ENCODE measurements at places on chromosomes 2 and 18. TPM values are rescaled to one million over a fixed set of nuclear protein-coding genes. Genes with fewer than 3 reads are reported as not detected.
A peak's percentile ranks its signal among the peaks of the same experiment; 100 is the strongest.

Gene VWA3B
- not detected for total RNA-seq

Gene ABCG5
- total RNA-seq = not detected

Gene GBX2
- not detected for total RNA-seq

Gene CD8B2
- 4.6 TPM for total RNA-seq

Gene LRRC30
- total RNA-seq = not detected

Gene PLA2R1
- not detected for total RNA-seq

Gene ZBTB14
- 22.6 TPM for total RNA-seq

Gene DSG4
- not detected for total RNA-seq

Gene SKOR2
- total RNA-seq = not detected

- DNase-seq = peak; percentile 56
- peaks cover 2% of the 10 kb centered on the region for H3K36me3 ChIP-seq
- no peaks in the 10 kb centered on the region for H3K27me3 ChIP-seq
- H3K4me1 ChIP-seq = peaks cover 27% of the 10 kb centered on the region
- peak overlapping the region; percentile 74 for H3K27ac ChIP-seq
Observed at GRCh38 chr2:189657867-189658266, 3.4 kb upstream of the ASNSD1 start.

DNA sequence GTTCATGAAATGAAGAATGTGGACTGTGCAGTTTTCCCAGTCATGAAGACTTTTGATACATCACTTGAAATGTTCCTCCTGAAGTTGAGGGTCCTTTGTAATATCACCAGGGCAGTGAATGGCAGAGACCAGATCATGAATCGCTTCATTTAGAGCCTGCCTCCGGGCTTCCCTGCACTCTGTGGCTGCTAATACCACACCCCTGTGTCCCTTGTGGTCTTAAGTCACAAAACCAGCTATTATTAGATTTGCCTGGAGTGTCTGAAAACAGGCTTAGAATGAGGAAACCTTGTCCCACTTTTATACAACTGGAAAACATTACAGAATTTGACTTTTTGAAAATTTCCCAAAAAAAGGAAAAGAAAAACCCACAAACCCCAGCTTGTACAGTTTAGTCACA is 147.9 kb downstream of the MGAT5 start:
- H3K27ac ChIP-seq = no peak overlapping the region
- no peaks in the 10 kb centered on the region for H3K4me1 ChIP-seq
- no peak for DNase-seq
- H3K4me3 ChIP-seq = no peak overlapping the region
- H3K36me3 ChIP-seq = peaks cover 10% of the 10 kb centered on the region

DNA sequence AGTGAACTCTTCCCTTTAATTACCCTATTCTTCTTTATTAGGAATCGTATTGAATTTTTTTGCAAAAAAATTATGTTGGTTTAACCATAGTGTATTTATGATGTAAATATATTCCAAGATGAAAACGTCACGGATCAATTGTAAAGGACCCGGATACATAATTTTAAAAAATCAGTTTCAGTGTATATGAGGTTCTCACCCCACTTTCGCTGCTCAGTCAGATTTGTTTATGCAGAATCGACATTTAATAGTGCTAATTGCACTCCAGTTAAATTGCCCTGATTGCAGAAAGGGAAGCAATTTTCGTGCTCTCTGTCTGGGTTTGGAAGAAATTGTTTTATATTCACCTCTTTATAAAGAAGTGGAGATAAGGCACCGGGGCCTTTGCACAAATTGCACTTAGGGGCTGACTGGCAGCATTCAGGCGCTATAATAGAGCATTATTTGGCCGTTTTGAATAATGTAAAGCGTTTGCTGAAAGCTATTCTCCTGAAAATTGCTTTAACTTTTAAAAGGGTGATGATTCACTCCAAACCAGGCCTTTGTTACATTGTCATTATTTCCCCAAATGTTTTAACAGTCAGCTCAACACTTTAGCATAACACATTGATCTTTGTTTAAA is 3.0 kb upstream of the SP9 start:
- H3K36me3 ChIP-seq = no peaks in the 10 kb centered on the region
- no peak for DNase-seq
- H3K27ac ChIP-seq = no peak overlapping the region
- H3K4me1 ChIP-seq = peaks cover 45% of the 10 kb centered on the region
- H3K27me3 ChIP-seq = peaks cover 93% of the 10 kb centered on the region

DNA sequence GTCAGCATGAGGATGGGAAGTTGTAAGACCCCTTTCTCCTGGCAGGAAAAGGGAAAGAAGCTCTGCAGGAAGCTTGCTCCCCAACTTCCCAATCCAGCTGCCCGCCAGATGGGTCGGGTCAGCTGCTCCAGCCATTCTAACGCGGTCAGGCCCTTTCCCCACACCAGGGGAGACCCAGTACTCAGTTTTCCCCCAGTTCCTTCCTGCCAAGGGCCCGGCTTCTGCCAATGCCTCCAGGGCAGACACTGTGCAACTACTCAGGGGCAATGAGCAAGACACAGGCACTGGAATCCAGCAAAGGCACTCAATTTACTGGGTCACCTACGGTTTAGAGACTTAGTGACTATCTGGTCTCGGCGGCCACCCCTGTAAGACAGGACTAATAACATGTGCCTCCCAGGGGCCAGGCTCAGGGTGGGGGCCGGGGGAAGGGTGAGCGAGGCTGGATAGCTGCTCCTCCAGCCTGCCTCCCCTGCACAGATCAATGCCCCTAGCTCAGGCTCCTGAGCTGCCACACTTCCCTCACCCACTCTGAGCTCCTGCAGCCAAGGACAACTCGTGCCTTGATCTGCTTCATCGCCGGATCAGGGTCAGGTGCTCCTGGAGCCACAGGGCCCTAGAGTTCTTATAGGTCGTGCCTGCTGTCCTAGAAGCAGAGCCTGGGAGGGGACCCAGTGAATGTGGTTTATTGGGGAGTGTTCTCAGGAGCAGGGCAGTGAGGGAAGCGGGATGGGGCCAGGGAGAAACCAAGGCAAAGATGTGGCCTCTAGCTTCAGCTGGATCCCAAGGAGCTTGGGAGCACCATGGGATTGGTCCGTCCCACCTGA is 171.1 kb downstream of the ZFP36L2 start:
- no peak overlapping the region for H3K27ac ChIP-seq
- H3K4me3 ChIP-seq = no peak overlapping the region
- H3K36me3 ChIP-seq = no peaks in the 10 kb centered on the region
- no peak for DNase-seq
- peaks cover 41% of the 10 kb centered on the region for H3K4me1 ChIP-seq

GRCh38 chr2:81937944-81938343 is 1633.4 kb upstream of the LRRTM1 start:
- H3K27ac ChIP-seq = no peak overlapping the region
- DNase-seq = no peak
- H3K4me1 ChIP-seq = no peaks in the 10 kb centered on the region
- H3K27me3 ChIP-seq = no peaks in the 10 kb centered on the region
- H3K4me3 ChIP-seq = no peak overlapping the region

GRCh38 chr2:136207665-136208064 is 89.7 kb upstream of the CXCR4 start:
- no peak for DNase-seq
- peaks cover 17% of the 10 kb centered on the region for H3K36me3 ChIP-seq
- H3K27ac ChIP-seq = peak overlapping the region; percentile 70
- H3K27me3 ChIP-seq = no peaks in the 10 kb centered on the region
- no peak overlapping the region for H3K4me3 ChIP-seq

- H3K27me3 ChIP-seq = peaks cover 3% of the 10 kb centered on the region
- H3K27ac ChIP-seq = no peak overlapping the region
- H3K4me3 ChIP-seq = no peak overlapping the region
- H3K36me3 ChIP-seq = no peaks in the 10 kb centered on the region
- no peak for DNase-seq
Observed at GRCh38 chr2:73651591-73652230, 9.5 kb upstream of the NAT8 start.

GRCh38 chr2:25572638-25573037 is 100.7 kb downstream of the DTNB start:
- no peak overlapping the region for H3K27ac ChIP-seq
- no peak overlapping the region for H3K4me3 ChIP-seq
- no peak for DNase-seq
- no peaks in the 10 kb centered on the region for H3K4me1 ChIP-seq
- peaks cover 3% of the 10 kb centered on the region for H3K36me3 ChIP-seq

DNA sequence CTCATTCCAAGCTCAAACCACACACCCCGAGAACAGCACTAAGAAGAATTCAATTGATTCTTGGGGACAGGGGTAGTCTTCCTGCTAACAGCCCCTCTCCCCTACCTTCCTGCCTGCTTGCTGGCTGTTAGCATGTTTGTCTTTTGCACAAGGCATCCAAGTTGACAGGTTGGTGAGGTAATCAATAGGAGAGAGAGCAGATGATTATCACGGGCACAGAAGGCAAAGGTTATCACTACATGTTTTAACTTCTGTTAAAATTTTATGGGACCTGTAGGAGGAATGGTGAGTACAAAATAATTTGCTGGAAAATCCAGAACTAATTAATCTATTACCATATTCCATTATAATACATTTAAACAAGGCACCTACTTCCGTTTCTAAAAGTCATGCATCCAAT is 442.1 kb upstream of the TCF4 start:
- H3K4me1 ChIP-seq = no peaks in the 10 kb centered on the region
- H3K27me3 ChIP-seq = no peaks in the 10 kb centered on the region
- no peak overlapping the region for H3K4me3 ChIP-seq
- DNase-seq = no peak

- DNase-seq = no peak
- H3K27me3 ChIP-seq = no peaks in the 10 kb centered on the region
- no peak overlapping the region for H3K27ac ChIP-seq
Observed at GRCh38 chr2:38866773-38867443, 8.8 kb downstream of the DHX57 start.

- H3K27ac ChIP-seq = peak overlapping the region; percentile 89
- peaks cover 49% of the 10 kb centered on the region for H3K4me1 ChIP-seq
- H3K4me3 ChIP-seq = peak overlapping the region; percentile 95
- no peaks in the 10 kb centered on the region for H3K27me3 ChIP-seq
- peaks cover 45% of the 10 kb centered on the region for H3K36me3 ChIP-seq
- no peak for DNase-seq
Observed at GRCh38 chr2:201235860-201236811, 24.2 kb upstream of the CASP8 start.

DNA sequence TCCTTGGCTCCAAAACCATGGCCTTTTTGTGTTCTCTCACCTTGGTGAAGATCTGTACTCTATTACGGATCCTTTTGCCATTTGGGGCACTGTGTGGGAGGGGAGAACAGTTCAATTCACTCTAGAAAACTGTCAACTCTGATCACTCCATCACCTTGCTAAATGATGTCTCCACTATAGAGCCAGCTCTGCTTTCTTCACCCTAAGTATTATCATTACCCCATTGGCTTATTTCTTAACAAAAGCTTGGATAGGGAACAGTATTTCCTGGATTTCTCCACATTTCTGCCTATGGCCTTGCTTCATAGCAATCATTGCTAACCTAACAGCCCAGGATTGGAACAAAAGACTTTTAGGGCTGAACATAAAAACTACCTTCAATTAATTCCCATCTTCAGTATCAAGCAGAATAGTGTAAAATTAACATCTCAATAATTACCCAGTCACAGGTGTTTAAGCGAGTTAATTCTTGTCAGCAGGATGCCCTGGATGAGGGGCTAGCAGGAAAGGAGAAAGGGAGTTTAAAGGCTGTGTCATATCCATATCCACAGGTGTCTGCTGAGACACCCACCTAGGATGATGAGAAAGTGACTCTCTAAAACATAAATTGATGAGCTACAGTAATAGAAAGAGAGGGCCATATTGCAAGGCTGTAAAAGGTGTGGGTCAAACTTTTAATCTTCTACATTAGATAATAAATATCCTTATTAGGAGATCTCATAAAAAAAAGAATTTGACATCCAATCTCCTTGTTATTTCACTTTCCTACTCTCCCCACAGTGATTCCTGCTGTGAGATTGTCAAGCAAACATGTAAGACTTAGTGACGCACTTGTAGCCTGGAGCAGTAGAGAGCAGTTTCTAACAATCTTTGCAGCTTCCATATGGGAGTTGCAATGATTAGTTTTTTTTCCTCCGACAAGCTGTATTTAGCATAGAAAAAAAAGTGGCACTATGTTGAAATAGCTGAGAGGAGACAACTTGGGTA is 589.5 kb upstream of the NXPH2 start:
- DNase-seq = no peak
- H3K4me3 ChIP-seq = no peak overlapping the region
- H3K4me1 ChIP-seq = no peaks in the 10 kb centered on the region
- no peak overlapping the region for H3K27ac ChIP-seq
- no peaks in the 10 kb centered on the region for H3K36me3 ChIP-seq

DNA sequence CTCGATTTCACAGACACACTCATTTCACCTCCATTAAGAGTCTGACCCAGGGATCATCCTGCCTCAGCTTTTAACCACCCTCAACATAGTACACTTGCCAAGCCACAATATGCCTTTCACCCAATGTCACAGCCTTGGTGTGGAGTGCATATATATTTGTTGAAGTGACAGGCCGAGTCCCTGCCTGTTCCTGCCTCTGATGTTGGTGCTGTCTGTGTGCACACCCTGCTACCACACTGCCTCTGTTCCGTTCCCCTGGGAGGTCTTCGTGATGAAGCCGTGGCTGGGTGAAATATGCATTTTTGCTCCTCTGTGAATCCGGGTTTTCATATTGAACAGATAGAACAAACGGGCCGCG is 90.3 kb downstream of the RNF144A start:
- H3K27me3 ChIP-seq = no peaks in the 10 kb centered on the region
- H3K4me3 ChIP-seq = no peak overlapping the region
- H3K36me3 ChIP-seq = peaks cover 6% of the 10 kb centered on the region
- H3K27ac ChIP-seq = peak overlapping the region; percentile 4
- peaks cover 17% of the 10 kb centered on the region for H3K4me1 ChIP-seq
- DNase-seq = no peak

DNA sequence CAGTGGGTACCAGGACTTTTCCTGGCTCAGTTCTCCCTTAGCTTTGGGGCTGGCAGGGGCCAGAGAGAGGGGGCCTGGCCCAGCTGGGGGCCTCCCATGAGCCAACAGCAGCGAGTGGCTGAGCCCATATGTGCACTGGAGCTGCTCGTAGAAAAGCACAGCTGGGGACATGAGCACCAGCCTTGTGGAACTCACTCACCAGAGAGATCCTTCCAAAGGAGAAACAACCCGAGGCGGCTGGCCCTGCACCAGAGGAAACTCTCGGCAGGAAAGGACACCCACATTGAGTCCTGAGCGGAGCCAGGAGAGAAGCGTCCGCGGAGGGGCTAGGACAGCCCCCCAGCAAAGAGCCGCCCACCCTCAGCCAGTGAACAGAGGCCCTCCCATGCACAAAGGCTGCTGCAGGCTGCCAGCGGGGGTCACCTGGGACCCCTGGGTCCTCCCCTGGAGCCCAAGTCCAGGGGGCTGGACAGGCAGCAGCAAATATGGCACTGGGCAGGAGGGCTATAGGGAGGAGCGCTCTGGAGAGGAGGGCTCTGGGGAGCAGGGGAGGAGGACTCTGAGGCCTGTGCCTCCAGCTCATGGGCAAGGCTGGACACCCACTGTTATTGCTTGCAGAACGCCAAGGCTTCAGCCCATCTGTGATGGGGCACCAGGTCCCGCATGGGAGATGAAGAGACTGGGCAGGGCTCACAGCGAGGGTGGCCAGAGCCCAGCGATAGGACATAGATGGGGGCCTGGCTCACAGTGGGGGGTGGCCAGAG is 42.1 kb upstream of the SNED1 start:
- no peak overlapping the region for H3K4me3 ChIP-seq
- no peak overlapping the region for H3K27ac ChIP-seq
- DNase-seq = no peak
- H3K36me3 ChIP-seq = no peaks in the 10 kb centered on the region
- H3K4me1 ChIP-seq = no peaks in the 10 kb centered on the region

Data from activated naive CD8-positive, alpha-beta T cell treated with anti-CD3 and anti-CD28 coated beads for 36 hours (primary cell).